Sciatic nerve (tissue), 2 donors: ENCODE measurements at places on chromosomes 7 and 10. TPM values are rescaled to one million over a fixed set of nuclear protein-coding genes. Genes with fewer than 3 reads are reported as not detected.

- no peak for DNase-seq
Observed at GRCh38 chr7:53776323-53776722, 740.9 kb downstream of the POM121L12 start.

Gene OGDHL
- total RNA-seq: not detected

Gene COL26A1
- 0.09 TPM for total RNA-seq

- DNase-seq: no peak
Observed at GRCh38 chr7:68238204-68238805, 1241.7 kb downstream of the TYW1 start.

Gene SLC26A3
- not detected for total RNA-seq

- DNase-seq: no peak
Observed at GRCh38 chr7:151310578-151310977, 31.0 kb upstream of the NUB1 start.

Gene ASAH2
- 4.0 TPM for total RNA-seq

DNA sequence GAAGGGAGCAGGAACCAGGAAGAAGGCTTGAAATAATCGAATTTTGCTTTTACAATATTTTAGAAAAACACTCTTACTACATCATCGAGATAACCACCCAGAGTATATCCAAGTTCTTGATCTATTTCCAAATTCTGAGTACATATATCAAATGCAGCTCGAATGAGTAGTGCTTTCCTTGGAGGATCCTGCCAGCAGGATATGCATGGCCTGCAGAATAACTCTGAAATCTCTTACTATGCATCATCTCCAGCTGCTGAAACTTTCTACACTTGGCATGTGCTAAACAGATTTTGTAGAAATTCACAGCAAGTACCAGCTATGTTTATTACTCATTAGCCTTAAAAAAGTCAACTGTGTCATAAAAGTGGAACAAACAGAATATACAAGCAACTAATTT, 44.0 kb upstream of the ANK3 start:
- no peak for DNase-seq

DNA sequence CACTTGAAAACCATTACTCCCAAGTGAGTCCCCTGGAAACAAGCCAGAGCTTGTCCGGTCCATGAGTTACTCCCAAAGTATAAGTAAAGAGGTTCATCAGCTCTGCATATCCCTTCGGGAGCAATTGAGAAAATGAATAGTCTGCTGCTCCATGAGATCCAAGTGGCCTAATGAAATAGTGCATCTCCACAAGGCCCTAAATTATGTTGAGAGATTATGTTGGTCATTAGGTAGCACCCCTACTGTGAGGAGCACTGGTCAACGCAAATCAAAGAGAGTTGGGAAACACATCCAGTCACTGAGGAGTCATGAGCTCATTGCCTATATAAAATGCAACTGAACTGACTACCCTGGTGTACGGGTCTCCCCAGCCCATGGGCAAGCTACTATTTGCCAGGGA, 205.5 kb upstream of the AOAH start:
- no peak for DNase-seq

- DNase-seq: peak; percentile 30
Observed at GRCh38 chr10:131573256-131573655, 261.7 kb upstream of the TCERG1L start.
